Activated CD8-positive, alpha-beta T cell treated with anti-CD3 and anti-CD28 coated beads for 36 hours (primary cell): ENCODE measurements at places on chromosomes 12 and 14. TPM values are rescaled to one million over a fixed set of nuclear protein-coding genes. Genes with fewer than 3 reads are reported as not detected.

- H3K4me1 ChIP-seq = peaks cover 67% of the 10 kb centered on the region
- no peak for DNase-seq
- no peaks in the 10 kb centered on the region for H3K27me3 ChIP-seq
- peak overlapping the region; percentile 50 for H3K27ac ChIP-seq
- no peaks in the 10 kb centered on the region for H3K36me3 ChIP-seq
- no peak overlapping the region for H3K4me3 ChIP-seq
Measured at GRCh38 chr14:91875525-91876286, 8.4 kb upstream of the TC2N start.

HSPB8 gene
- not detected for total RNA-seq

TAS2R8 gene
- total RNA-seq = not detected

CAPZA3 gene
- total RNA-seq = not detected

GRCh38 chr12:15834575-15834974 is 45.4 kb upstream of the EPS8 start:
- no peaks in the 10 kb centered on the region for H3K4me1 ChIP-seq
- no peak overlapping the region for H3K4me3 ChIP-seq
- H3K36me3 ChIP-seq = no peaks in the 10 kb centered on the region

DNA sequence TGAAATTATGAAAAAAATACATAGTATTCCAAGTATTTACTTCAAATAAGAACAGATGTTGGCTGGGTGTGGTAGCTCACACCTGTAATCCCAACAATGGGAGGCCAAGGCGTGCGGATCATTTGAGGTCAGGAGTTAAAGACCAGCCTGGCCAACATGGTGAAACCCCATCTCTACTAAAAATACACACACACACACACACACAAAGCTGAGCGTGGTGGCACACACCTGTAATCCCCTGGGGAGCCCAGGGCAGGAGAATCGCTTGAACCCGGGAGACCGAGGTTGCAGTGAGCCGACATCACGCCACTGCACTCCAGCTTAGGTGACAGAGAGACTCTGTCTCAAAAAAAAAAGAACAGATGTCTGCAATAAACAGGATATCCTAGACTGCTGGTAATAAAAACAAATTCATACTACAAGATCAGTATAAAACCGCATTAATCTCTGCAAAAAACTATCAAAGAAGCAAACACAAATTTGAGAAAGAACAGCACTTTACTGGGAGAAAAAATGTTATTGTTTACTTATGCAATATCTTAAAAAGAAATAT is 23.8 kb downstream of the EEA1 start:
- H3K4me3 ChIP-seq = peak overlapping the region; percentile 26
- no peak overlapping the region for H3K27ac ChIP-seq
- H3K27me3 ChIP-seq = no peaks in the 10 kb centered on the region
- H3K36me3 ChIP-seq = peaks cover 13% of the 10 kb centered on the region
- H3K4me1 ChIP-seq = peaks cover 38% of the 10 kb centered on the region

- H3K27me3 ChIP-seq = no peaks in the 10 kb centered on the region
- no peak overlapping the region for H3K27ac ChIP-seq
- H3K4me1 ChIP-seq = no peaks in the 10 kb centered on the region
- no peak overlapping the region for H3K4me3 ChIP-seq
Measured at GRCh38 chr12:90653040-90653439, 301.9 kb downstream of the CCER1 start.

- no peak overlapping the region for H3K4me3 ChIP-seq
- DNase-seq = no peak
- no peaks in the 10 kb centered on the region for H3K27me3 ChIP-seq
- H3K36me3 ChIP-seq = no peaks in the 10 kb centered on the region
Measured at GRCh38 chr14:44168566-44168965, 338.5 kb downstream of the FSCB start.

GPHN gene
- 26.3 TPM for total RNA-seq

- H3K36me3 ChIP-seq = no peaks in the 10 kb centered on the region
- no peak overlapping the region for H3K27ac ChIP-seq
- no peaks in the 10 kb centered on the region for H3K27me3 ChIP-seq
- no peak for DNase-seq
- H3K4me1 ChIP-seq = no peaks in the 10 kb centered on the region
Measured at GRCh38 chr12:33486058-33486457, 46.4 kb upstream of the SYT10 start.

EIF2B2 gene
- 51.9 TPM for total RNA-seq
